ENCODE measurements at places on chromosomes 7 and 10.
A peak's percentile ranks its signal among the peaks of the same experiment; 100 is the strongest.

- DNase-seq: no peak
These were observed 18.0 kb downstream of the GRID1 start for GRCh38 chr10:86348321-86349210.

DNA sequence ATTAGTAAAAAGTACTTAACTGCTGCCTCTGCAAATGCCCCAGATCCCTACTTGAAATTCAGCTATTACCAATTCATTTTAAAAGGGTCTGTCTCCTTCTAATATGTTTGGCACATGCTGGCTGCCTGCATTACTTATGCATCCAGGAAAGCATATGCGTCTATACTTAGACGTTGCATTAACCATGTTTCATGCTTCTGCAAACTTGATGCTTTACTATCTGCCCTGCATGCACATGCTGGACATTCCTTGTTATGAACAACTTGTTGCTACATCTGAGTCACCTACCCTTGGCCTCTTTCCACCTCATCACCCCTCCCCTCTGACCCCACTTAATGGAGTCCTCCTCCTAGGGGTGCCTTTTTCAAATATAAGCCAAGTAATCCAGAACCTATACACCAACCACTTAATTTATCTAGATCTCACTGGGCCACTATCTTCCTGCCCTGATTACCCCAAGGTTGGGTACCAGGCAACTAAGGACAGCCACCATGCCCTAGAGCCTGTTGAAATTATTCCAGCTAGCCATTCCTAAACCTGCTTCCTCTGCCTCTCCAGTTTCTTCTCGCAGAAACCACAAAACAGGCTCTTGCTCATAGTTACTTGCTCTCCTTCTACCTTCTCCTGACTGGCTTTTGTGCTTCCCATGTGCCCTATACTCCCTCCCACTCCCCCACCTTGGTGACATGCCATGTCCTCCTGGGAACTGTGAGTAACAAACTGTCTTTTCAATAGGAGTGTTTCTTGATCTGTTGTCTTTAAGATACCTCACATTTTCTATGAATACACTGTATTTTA is 1187.9 kb downstream of the REEP3 start:
- no peak for DNase-seq

GRCh38 chr10:80078448-80079311 is at the start of gene TMEM254:
TSS of gene TMEM254 (plus strand) at chr10:80078665. CDS start at chr10:80078700, 35 bp downstream.
- peak; percentile 70 for DNase-seq

GRCh38 chr10:115065801-115066200 is 27.4 kb upstream of the ATRNL1 start:
- no peak for DNase-seq

DNA sequence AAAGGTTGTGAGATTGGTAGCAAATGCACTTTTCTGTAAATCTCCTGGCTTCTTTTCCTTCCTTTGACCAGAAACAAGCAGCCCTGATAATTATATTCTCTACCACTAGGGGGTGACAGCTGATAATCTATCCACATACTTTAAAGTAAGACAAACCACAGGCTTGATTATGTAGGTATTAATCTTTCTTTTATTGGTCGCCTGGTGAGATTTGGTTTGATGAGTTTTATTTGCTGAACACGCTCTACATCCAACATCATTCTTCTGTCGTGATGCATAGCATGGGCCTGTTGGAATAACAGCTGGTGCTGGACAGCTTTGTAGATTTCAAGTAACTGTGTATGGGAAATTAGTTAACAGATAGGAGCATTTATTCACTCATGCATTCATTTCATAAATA is 63.5 kb downstream of the ZNF365 start:
- peak; percentile 54 for DNase-seq

DNA sequence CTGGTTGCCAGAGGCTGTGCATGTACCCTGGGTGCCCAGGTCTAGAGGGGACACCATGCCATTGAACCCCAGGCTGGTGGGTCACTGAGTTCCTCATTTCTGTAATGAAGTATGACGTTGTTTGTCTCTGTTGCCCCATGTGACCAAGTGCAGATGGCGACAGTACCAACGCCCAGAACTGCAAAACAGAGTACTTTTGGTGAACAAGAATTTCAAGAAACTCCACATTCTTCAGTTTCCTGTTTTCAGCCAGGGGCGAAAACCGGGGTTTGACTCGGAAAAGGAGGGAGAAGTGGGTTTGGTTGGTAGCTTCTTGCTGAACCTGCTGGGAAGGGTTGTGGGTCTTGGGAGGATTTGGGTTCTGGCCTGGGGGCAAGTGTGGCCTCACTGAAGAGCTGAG is 18.2 kb downstream of the CYP17A1 start:
- DNase-seq: no peak

DNA sequence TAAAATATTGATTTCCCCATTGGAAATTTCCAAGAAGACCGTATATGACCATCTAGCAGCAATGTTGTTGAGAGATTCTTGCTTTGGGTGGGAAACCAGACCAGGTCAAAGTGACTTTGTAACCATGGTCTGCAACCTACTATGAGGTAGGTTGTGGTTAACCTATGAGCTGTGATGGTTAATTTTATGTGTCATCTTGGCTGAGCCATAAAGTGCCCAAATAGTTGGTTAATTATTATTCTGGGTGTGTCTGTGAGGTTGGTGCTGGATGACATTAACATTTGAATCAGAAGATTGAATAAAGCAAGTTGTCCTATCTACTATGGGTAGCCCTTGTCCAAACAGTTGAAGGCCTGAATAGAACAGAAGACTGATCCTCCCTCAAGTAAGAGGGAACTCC is 18.3 kb upstream of the RALA start:
- no peak for DNase-seq

- DNase-seq: no peak
These were observed 22.0 kb upstream of the BTRC start for GRCh38 chr10:101331956-101332355.

GRCh38 chr7:5525271-5526099 is 101.9 kb upstream of the TNRC18 start:
- no peak for DNase-seq

- no peak for DNase-seq
These were observed 270.3 kb downstream of the ELFN1 start for GRCh38 chr7:1940402-1940786.

- DNase-seq: peak; percentile 13
These were observed 10.9 kb downstream of the SEC31B start for GRCh38 chr10:100508691-100509150.

DNA sequence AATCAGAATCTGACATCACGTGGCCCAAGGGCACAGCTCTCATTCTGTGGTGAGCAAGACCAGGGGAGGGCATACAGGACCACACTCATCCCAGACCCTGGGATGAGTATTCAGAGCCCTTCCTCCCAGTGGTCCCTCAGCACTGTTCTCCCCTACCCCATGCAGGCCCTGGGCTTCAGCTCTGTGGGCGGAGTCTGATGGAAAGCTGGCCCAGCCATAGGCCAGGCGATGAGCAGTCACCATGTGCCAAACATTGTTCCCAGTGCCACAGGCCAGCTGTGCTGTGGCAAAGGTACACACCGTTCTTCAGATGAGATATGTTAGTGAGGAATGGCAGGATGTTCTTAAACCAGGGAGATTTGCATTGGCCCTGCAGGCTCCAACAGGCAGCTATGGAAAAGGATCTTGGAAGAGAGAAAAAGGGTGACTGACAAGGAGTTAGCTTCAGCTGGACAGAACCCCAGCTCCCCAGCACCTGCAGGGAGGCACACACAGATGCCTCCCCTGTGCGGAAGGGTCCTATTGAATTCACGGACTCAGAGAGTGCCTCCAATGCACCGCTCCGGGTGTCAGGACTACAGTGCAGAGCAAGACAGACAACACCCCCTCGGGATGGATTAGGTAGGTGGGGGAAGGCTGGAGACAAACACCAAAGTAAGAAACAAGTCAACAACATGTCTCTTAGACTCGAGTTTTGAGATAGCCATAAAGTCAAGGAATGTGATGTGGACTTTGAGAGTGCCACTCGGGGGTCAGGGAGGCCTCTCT is 596.0 kb upstream of the MGMT start:
- DNase-seq: no peak

DNA sequence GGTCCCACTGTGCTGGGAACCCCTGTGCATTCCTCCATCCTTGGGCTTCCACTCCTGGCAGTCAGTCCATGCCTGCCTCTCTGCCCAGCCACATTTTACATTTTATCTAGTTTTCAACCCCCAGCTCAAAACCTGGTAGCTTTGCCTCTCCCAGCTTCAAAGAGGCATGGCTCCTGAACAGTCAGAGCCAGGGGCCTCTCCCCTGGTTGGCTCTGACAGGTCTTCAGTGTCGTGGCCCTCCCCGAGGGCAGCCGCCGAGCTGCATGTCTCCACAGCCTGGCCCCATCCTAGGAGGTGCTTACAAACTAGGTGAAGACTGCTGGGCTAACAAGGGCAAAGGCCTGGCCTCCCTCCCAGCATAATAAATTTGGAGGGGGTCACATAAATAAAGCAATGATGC is 14.8 kb downstream of the COBL start:
- DNase-seq: no peak

DNA sequence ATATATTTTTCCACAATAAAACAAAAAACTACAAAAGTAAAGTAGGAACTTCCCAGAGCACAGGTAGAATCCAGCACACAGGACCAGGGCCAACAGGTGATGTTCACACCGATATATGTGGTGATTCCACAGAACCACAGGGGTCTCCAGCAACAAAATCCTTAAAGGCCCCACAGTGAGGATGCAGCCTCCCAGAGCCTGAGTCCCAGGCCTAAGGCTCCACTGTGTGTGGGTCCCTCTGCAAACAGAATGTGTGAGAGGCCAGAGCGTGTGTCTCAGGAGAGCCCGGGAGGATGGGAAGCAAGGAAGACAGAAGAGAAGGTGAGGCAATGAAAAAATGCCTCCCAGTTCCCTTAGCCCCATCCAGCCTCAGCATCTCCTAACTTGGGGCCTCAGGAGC is 173.9 kb downstream of the GRID1 start:
- no peak for DNase-seq

GRCh38 chr7:155862123-155862892 is 50.0 kb upstream of the SHH start:
- no peak for DNase-seq

GRCh38 chr7:96315125-96315512 is 6.8 kb downstream of the SLC25A13 start:
- no peak for DNase-seq

DNA sequence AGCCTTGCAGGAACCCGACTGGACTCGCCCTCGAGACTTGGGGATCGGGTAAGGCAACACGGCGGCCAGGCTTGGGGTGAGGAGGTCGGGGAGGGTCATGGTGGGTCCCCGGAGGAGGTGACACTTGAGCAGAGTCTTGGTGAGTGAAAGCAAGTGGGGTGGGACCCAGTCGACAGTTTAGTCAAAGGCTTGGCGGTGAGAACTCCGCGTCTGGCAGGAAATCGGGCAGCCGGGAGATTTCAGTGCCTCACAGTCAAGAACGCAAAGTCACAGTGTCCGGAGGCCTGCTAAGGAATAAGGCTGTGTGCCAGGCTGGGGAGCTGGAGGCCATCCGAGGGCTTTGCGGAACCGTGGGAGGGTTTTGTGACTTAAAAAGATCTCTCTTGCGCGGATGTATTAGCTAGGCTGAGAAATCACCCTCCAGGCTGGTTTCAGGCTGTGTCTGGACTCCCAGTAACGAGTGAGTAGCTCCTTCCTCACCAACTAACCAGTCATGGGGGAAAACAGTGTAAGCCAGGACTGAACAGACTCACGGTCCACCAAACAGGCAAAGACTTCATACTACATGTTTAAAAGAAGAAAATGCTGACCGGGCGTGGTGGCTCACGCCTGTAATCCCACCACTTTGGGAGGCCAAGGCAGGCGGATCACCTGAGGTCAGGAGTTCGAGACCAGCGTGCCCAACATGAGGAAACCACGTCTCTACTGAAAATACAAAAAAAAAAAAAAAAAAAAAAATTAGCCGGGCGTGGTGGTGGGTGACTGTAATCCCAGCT is 613 bp downstream of the AP5Z1 start:
- no peak for DNase-seq

DNA sequence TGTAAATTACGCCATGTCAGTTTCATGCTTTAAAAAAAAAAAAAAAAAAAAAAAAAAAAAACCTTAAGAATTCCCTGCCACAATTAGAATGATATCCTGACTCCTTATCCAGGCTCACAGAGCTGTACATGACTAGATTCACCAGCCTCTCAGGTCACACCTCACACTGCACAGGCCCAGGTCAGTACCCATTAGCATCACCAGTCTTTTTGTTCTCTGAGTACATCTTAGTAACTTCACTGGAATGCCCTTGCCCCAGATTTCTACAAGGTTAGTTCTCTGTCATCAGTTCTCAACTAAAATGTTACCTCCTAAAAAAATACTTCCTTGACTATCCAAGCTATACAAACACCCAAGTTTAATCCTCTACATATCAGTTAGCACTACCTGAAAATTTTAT is 211.0 kb downstream of the LRRN3 start:
- no peak for DNase-seq

DNA sequence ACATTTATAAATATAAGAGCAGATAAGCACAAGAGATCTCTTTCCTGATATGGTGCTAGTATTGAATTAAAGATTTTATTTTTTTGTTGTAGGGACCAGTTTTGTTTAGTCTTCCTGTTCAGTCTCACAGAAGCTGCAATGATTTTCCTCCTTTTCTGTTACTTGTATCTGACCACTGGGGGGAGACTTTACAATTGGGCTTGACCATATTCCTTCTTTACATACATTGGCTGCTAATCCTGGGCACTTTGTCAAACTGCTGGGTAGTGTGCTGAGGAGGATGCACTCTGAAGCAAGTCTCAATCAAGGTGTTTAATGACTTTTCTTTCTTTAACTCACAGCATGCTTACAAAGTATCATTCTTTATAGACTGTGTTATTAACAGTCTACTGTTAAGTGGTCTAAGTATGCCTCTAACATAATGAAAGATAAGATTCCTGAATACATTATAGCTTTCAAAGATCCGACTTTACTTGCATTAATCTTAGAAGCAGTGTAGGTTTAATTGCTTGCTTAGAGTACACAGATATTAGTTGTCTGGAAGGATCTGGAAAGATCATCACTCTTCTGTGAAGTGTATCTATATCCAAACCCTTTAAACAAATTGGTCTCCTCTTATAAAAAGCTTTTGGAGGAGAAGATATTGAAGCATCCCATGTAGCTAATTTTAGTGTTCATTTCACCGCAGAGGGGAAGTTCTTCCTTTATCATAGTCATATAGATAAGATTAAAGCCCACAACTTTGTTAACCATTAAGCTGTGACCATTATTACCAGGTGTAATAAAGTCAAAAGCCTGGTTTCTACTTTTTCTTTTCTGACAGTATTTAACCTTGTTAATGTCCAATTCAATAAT is 3.1 kb downstream of the PALS2 start:
- DNase-seq: peak; percentile 69

DNA sequence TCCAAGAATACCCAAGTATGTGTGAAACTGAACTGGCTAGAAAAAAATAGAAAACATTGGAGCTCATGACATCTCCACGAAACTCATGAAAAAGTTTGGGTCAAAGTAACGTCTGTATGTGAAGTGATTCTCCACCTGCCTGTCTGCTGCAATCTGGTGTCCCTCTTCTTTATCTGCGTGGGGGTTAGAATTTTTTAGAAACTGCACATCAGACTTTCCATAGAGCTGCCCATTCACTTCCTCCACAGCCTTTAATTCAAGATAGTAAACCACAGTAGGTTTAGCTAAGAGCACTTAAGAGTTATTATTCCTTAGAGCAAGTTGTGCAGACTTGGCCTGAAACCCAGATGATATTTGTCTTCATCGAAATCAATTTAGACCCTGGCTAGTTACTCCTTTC is 55.3 kb downstream of the SCIN start:
- DNase-seq: no peak

All from amniotic stem cell (primary cell).